ENCODE measurements at places on chromosomes 6 and 20. TPM values are rescaled to one million over a fixed set of nuclear protein-coding genes. Genes with fewer than 3 reads are reported as not detected.
A peak's percentile ranks its signal among the peaks of the same experiment; 100 is the strongest.

DNA sequence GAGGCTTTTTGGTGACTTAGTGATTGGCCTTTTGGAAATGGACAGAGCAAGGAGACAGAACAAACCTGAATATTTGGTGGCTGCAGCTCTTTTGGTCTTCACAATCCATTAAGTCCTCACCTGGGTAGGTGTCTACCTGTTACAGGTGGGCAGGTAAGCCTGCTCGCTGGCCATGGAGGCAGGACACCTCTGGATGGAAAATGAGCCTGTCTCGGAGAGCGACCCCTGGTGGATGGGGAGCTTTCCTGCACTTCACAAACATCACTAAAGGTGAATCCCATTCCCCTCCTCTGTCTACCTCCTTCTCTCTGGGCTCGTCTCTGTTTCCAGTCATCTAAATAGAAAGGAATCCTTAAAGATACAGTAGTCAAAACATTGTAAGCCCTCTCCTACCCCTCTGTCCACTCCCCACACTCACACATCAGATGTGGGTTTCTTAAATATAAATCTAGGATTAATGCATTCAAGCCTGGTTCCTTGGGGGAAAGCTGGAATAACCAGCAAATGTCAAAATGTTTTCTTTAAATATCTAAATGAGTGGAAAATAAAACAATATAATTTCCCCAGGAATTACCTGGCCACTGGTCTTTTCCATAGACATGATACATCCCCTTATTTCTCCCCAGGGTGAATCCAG is 304.9 kb downstream of the CDH26 start:
- no peak for DNase-seq

DNA sequence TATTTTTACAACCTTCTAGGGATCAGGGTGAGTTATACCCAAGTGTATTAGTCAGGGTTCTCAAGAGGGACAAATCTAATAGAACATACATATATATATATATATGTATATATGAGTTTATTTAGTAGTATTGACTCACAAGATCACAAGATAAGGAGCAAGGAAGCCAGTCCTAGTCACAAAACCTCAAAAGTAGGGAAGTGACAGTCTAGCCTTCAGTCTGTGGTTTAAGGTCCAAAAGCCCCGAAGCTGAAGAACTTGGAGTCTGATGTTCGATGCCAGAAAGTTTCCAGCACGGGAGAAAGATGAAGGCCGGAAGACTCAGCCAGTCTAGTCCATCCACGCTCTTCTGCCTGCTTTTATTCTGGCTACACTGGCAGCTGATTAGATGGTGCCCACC is 632.7 kb upstream of the AGPAT4 start:
- DNase-seq: no peak

DNA sequence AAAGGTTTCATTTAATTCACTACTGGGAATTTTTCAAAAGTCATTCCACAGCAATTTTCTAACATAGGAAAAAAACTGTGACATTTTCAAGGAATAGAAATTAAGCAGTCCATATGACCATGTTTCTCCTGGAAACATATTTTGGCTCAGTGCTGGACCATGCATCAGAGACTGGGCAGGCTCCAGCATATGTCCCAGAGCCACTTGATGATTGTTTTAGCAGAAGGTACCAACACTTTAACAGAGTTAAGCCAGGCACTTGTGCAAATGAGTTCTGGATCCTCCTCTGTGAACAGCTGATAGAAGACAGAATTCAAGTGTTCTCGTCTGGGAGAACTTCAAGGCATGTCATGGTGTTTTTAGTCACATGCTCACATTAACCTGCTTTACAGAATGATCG is 516.3 kb downstream of the COL12A1 start:
- DNase-seq: no peak

DNA sequence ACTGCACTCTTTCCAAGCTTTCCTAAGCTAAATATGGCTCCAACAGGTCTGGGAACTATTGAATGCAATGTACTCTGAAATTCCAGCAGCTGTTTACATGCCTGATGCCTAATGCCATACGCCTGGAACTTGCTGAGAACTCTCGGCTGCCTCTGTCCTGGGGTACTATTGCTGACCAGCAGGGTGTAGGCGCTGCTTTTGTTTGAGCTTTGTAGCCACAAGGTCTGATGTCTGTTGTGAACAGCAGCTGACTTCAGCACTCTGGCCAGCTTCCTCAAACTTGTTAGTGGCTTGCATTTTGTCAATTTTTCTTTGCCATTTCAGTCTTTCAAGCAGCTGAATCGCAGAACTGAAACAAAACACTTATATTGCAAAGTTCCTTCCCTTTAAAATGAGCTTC is 26.7 kb downstream of the SAYSD1 start:
- no peak for DNase-seq

GRCh38 chr6:42525206-42525605 is 38.6 kb upstream of the UBR2 start:
- no peak for DNase-seq

DNA sequence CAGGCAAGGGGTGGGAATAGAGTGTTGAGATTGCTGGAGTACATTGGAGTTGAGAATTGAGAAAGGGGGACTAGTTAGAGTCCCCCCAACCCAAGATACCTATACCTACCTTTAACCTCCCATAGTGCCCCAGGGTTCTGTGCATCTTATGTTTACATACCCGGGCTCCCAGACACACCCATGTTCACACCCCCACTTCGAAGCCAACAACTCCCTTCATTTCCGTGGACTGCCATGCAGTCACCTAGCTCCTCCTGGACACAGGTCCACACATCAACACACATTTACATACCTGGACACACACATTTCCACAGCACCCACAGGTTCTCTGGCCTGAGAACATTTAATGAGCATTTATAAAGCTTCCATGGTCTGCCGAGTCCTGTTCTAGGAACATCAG is 5.1 kb downstream of the TMEM63B start:
- DNase-seq: no peak

DNA sequence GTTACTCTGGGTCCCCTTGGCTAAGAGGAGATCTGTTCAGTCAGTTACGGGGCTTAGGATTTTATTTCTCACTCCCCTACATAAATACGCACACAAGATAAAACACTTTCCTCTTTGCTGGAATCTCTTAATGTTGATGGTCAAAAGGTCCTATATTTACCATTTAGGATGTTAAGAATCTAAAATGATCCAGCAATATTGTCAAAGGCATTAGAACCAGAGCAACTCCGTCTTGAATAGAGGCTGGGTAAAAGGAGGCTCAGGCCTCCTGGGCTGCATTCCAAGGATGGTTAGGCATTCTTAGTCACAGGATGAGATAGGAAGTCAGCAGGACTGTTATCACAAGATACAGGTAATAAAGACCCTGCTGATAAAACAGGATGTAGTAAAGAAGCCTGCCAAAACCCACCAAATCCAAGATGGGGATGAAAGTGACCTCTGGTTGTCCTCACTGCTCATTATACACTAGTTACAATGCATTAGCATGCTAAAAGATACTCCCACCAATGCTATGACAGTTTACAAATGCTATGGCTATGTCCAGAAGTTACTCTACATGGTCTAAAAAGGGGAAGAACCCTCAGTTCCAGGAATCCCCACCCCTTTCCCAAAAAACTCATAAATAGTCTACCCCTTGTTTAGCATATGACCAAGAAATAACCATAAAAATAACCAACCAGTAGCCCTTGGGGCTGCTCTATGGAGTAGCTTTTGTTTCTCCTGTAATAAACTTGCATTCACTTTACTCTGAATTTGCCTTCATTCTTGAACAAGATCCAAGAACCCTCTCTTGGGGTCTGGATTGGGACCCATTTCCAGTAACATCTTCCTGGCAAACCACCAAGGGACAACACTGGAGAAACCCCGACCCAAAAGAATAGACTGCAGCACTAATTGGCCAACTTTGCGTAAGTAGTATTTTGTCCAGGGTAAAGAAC is 107.5 kb downstream of the DTNBP1 start:
- no peak for DNase-seq

- DNase-seq: no peak
Observed at GRCh38 chr6:41630069-41630468, 8.2 kb upstream of the MDFI start.

- no peak for DNase-seq
Observed at GRCh38 chr6:63739094-63739687, 103.6 kb downstream of the PHF3 start.

DNA sequence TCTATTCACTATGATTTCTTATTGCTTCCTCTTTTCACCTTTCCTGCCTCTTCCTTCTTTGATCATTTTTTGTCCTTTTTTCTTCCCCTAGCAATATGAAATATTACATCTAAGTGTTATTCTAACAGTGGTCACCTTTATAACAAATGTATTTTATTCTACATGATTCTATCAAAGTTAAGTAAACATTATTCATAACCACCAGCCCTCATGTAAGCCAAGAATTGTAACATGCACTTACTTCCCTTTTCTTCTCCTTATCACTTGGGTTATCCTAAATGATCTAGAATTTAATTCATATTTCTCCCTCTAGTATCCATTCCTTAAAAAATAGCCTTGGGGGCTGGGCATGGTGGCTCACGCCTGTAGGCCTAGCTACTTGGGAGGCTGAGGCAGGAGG is 88.3 kb upstream of the SLC22A23 start:
- no peak for DNase-seq

DNA sequence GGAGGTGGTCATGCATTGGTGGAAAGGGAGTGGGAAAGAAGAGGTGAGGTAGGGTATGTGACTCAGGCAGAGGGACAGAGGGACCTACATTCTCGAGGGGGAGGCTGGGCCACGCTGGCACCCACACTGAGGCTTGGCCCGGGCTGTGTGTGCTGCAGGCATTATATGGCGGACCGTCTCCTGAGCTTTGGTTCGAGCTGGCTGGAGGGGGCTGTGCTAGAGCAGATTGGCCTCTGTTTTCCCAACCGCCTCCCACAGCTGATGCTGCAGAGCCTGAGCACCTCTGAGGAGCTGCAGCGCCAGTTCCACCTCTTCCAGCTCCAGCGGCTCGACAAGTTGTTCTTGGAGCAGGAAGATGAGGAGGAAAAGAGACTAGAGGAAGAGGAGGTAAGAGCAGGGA is 23.4 kb downstream of the DNPH1 start:
- no peak for DNase-seq

GRCh38 chr6:705047-705446 is 12.1 kb upstream of the EXOC2 start:
- no peak for DNase-seq

DNA sequence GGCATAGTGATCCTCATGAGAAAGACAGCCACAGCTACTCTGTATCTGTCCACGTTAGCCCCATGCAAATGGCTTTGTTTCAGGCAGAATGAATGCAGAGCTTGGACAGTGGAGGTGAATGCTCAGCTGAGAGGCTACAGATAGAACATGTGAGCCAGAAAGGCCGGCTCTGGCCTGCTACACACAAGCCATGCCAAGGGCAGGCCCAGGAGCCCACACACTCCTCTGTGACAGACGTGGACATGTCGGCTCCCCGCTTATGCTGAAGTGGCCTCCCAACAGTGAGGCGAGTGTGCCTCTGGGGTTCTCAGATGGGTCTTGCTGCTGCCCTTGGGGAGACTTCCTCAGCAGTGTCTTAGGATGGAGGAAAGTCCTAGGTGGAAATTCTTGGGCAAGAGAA is 159.6 kb downstream of the SYNDIG1 start:
- peak; percentile 53 for DNase-seq

GRCh38 chr6:170369403-170369802 is 62.8 kb downstream of the FAM120B start:
- no peak for DNase-seq

DNA sequence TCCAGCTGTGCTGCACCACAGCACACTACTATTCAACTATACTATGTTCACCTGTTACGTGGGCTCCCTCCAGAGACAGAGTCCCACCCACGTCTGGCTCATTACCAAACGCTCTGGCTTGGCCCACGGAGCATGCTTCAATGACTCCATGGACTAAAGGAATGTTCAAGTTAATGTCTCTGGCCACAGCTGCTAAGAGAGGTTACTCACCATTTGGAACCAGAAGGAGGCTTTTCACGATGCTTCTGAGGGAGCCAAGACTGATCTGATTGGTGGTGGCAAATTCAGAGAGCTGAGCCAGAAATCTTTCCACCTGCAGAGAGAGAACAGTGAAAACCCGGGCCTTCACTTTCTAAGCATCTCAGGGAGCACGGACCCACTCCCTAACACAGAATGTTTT is 15.6 kb downstream of the COMMD7 start:
- no peak for DNase-seq

- DNase-seq: no peak
Observed at GRCh38 chr6:41191569-41191968, 9.4 kb downstream of the TREML2 start.

DNA sequence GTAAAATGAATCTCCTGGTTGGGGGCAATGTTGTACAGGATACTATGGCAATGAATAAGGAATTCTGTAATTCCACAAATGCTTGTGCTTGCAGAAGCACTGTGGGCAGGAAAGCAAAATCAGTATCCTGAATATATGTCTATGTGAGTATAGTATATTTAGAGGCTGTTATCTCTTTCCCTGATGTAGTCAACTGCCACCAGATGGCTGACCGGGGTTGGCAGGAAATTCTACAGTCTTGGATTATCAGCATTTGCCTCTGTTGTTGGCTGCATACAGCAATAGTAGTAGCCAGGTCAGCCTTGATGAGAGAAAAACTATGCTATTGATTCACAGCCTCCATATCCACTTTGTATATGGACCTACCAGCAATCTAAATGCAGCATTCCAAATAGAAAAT is 425.1 kb upstream of the JAG1 start:
- no peak for DNase-seq

- no peak for DNase-seq
Observed at GRCh38 chr6:135331002-135331401, 149.9 kb downstream of the MYB start.

GRCh38 chr6:140480852-140481251 is 1106.4 kb upstream of the CITED2 start:
- DNase-seq: no peak

CDSN gene
- total RNA-seq: not detected

JPH2 gene
- total RNA-seq: 5.6 TPM

RMND1 gene
- total RNA-seq: 22.0 TPM

BANF2 gene
- not detected for total RNA-seq

GSTA2 gene
- total RNA-seq: not detected

All from mesenteric fat pad (tissue), 1 donor.